ENCODE measurements at places on chromosomes 1 and 21.

GRCh38 chr1:219296430-219297355 is 123.0 kb downstream of the LYPLAL1 start:
- DNase-seq = no peak

GRCh38 chr1:30893776-30894507 is 14.6 kb downstream of the SDC3 start:
- DNase-seq = no peak

GRCh38 chr21:31473685-31474345 is 129.8 kb upstream of the TIAM1 start:
- DNase-seq = no peak

DNA sequence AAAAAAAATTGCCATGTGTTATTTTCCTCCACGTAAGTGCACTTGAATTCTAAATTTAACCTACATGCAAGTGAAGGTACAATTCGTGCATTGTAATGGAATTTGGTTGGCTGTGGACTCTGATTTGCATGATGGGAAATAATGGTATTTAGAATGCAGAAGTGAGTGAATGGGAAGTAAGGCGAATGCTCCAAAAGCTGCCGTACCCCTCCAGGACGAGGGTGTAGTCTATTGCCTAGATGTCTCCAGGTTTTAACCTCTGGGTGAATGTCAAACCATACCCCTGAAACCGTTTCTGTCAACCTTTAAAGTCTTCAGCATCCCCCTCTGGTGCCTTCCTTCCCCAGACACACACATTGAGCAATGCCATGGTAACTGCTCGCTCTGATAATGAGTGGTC is 44.5 kb downstream of the KIAA0040 start:
- no peak for DNase-seq

GRCh38 chr21:33670076-33670978 is 28.0 kb downstream of the ITSN1 start:
- peak; percentile 4 for DNase-seq

DNA sequence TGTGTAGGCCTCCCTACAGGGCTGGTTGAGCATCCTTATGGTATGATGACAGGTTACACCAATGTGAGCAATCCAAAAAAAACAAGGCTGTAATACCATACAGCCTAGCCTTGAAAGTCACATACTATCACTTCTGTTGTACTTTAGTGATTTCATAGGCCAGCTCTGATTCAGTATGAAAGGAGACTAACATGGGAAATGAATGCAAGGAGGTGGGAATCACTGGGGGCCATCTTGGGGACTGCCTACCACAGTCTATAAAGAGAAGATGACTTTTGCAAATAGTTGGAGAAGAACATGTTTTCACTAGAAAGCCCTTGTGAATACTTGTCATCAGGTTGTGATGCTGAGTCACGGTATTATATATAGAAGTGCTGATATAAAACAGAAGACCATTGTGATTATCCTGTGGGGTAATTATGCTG is 270.7 kb downstream of the S1PR1 start:
- DNase-seq = no peak

- no peak for DNase-seq
Observed at GRCh38 chr21:28543975-28544374, 448.7 kb downstream of the LTN1 start.
